ENCODE measurements at places on chromosomes 2 and 18. TPM values are rescaled to one million over a fixed set of nuclear protein-coding genes. Genes with fewer than 3 reads are reported as not detected.

- no peak for DNase-seq
Observed at GRCh38 chr18:11862468-11863137, 11.4 kb downstream of the CHMP1B start.

DNA sequence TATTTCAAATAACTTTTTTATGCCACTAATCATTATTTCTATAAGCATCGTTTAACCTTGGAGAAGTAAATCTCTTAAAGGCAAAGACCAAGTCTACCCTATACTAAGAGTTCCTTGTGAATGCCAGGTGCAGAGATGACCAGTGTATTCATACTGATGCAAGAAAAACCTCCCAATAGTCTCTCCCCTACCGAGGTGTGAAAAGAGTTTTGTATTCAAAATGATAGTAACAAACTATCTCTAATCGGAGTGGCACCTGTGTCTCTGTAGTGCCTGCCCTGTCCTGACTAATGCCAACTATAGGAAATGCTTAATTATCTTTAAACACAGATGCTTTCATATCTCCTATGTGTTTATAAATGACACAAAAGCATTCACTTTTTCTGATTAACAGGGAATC, 798.5 kb downstream of the TRIB2 start:
- DNase-seq, result no peak

The MC4R gene
- total RNA-seq, result not detected

DNA sequence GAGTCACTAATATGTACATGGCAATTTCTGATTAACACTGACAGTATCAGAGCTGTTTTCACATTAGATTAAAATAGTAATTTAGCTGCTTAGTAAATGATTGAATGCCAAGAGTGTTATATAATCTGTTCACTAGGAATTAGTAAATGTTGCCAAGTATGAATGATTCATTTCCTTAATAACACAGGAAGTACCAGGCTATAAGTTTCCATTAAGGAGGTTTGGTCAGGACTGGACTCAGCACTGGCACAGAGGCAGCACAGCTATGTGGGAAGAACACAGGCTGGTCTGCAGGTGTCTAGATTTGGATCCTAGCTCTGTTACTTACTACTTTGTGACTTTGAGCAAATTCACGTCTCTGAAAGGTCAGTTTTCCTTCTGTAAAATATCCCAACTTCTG, 97.2 kb downstream of the TDRD15 start:
- no peak for DNase-seq

DNA sequence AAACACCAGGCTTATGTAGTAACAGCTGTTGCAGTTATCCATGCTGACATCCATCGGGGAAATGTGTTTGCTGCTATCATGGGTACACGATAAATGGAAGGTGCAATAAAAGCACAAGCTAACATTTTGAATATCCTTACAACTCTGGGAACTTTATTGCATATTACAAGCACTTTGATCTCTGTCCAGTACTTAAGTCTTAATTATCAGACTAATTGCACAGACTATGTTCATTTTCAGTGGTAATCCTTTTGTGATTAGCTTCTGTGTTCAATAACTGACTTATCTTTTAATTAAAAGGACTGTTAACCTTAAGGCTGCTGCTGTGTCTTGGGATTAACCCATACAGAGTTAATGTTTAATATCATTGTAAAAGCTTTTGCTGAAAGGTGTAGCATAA, 101.4 kb upstream of the ATP5MC3 start:
- DNase-seq, result no peak

The GKN1 gene
- not detected for total RNA-seq

GRCh38 chr2:143994961-143995360, 525.0 kb downstream of the ZEB2 start:
- no peak for DNase-seq

- DNase-seq, result no peak
Observed at GRCh38 chr2:105490204-105490603, 91.4 kb upstream of the FHL2 start.

DNA sequence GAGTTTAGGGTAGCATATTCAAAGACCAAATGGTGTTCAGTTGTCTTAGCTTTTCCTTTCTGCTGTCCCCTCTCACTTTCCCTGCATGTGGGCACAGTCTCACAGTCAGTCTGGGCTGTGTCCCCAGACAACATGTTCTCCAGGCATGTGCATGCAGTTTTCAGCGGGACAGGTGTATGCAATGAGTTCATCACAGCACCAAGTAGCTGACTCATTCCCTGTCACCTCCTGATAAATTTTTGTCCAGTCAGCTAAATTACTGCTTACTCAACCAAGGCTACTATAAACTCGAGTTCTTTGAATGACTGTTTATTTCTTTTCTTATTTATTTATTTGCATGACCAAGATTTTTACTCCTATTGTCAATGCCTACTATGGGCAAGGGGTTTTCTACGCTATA, 148.8 kb upstream of the CDH19 start:
- DNase-seq, result no peak

- no peak for DNase-seq
Observed at GRCh38 chr18:48048251-48048650, 117.8 kb upstream of the SMAD2 start.

The GPR75 gene
- total RNA-seq, result 4.1 TPM

DNA sequence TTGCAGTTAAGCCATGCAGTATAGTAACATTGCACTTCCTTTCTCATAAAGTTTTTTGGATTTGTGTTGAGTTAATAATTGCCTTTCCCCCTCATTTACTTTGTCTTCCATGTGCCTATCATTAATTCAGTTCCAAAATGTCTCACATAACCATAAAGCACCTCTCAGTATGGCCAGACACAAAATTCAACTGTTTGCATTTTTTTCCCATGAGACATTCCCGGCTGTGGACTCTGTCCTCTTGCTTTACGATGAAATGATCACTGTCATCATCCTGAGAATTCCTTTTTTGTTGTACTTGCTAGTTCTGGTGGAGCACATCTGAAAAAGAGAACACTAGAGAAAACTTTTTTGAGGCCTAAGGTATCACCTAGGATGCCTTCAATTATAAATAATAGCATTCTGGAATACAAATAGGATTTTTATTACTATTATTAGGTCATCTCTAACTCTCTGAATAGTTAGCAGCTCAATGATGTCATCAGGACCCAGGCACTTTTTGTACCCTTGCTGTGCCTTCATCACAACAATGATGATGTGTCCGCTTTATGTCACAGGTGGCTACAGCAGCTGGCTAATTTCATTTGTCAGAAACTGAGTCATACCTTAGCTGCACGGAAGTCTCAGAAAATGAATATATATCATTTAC, 8.5 kb upstream of the ATP8B1 start:
- DNase-seq, result no peak

The CRYGD gene
- total RNA-seq, result 0.98 TPM

- DNase-seq, result peak; percentile 61
Observed at GRCh38 chr2:222052934-222053367, 245.8 kb downstream of the PAX3 start.

GRCh38 chr2:46555011-46555410, 75.6 kb downstream of the TMEM247 start:
- DNase-seq, result no peak

The MARCHF4 gene
- 2.9 TPM for total RNA-seq

DNA sequence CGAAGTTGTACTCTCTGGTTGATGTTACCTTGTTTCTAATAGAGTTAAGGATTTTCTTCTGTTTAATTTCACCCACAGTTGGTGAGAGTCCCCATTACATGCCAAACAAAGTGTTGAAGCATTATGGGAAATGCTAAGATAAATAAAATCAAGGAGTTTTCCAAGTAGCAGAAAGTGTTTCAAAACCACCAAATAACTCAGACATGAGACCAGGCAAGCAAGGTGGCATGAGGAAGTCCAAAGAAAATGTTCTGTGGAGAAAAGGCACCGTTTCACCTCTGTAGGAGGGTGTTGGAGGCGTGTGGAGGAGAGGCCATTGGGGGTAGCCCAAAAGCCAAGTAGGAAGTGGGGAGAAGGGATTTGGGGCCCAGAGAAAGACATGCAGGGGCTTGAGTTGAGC, 8.7 kb downstream of the CFAP221 start:
- DNase-seq, result no peak

The ALPG gene
- 0.56 TPM for total RNA-seq

- DNase-seq, result peak; percentile 27
Observed at GRCh38 chr2:218074031-218074430, 5.0 kb downstream of the RUFY4 start.

DNA sequence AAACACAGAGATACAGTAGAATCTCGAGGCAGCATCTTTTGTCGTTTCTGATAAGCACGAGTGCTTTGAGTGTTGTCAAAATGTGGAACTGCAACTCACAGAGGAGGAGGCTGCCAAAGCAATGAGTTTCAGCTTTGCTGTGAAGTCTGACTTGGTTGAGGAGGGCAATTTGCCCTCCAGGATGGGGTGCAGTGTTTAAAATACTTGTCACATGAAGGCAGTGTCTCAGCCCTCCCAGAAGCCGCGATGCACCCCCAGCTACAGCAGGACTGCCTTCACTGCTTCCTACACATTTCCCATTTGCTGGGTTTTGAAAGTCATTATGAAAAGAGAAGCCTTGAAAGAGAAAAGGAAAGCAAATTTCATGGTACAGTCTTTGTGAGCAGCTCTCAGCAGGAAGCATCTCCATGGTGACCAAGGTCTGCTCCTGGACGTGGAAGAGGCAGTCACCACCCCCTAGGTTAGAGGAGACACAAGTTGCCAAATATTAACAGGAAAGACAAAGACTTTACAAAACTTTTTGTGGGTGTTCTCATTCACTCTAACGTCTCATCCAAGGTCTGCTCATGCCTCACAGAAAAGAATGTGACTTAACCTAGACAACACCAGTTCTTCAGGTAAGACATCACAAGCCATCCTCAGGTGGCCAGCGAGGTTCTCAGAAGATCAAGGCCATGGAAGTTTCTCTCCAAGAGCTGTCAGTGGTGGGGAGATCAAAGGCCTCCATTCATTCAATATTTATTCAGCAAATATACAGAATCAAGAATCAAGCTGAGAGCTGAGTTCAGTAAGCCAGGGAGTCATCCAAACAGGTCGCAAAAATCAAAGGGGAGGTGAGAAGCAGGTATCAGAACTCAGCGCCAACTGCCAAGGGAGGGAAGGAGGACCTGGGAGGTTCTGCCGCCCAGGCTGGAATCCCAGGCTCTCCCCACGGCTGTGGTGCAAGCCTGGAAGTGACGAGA, 476.0 kb downstream of the EIPR1 start:
- no peak for DNase-seq

Measured in H1 (cell line).